ENCODE measurements at places on chromosomes 5 and 9. TPM values are rescaled to one million over a fixed set of nuclear protein-coding genes. Genes with fewer than 3 reads are reported as not detected.

MEIKIN gene
- total RNA-seq: not detected

FAM169A gene
- 1.1 TPM for total RNA-seq

ADAMTS2 gene
- 13.0 TPM for total RNA-seq

OMD gene
- total RNA-seq: 4.1 TPM

RFESD gene
- total RNA-seq: 1.7 TPM

ZNF879 gene
- total RNA-seq: 7.3 TPM

RAD17 gene
- 19.5 TPM for total RNA-seq

GALNT12 gene
- total RNA-seq: 23.2 TPM

FCN2 gene
- not detected for total RNA-seq

PCDH1 gene
- total RNA-seq: 55.7 TPM

All from lower lobe of right lung (tissue), 2 donors.